ENCODE measurements at places on chromosomes 16 and 17.

GRCh38 chr16:1667916-1668315 is 10.2 kb upstream of the JPT2 start:
- no peak for DNase-seq

GRCh38 chr17:80815151-80815681 is 176.4 kb upstream of the CHMP6 start:
- DNase-seq: no peak

- DNase-seq: no peak
Observed at GRCh38 chr16:79580453-79581191, 19.9 kb downstream of the MAF start.

DNA sequence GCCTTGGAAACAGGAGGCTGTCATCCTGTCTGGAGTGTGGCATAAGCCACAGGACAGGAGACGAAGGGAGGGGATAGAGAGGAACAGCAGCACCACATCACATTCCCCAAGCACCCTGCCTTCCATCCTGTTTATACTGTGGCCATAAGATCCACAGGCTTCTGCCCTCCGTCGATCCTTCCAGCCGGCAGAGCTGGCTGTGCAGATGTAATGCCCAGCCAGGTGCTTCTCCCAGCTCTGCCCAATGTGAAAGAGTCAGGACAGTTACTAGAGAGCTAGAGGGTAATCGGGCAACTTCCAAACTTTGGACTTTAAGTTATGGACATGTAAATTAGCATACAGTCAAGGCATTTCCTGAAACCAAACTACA is 368.4 kb downstream of the SOX9 start:
- DNase-seq: no peak
